Head of caudate nucleus (tissue), 42 donors: ENCODE measurements at places on chromosomes 12 and 14.
A peak's percentile ranks its signal among the peaks of the same experiment; 100 is the strongest.

DNA sequence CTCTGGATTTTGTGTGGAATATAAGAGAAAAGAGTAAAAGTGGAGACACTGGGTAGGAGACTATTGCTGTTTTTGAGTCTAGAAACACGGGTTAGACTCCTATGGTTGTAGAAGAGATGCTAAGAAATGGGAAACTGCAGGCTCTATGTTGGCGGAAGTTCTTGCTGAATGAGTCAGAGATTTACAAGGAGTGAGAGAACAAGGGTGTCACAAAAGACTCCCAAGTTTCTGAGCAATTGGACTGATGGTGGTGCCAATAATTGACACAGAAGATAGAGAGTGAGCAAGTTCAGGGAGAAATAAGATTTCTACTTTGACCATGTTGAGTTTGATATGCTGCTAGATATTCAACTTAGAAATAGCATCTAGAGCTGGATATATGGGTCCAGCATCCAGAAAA is 2.6 kb upstream of the PRKD1 start:
- no peak for DNase-seq

GRCh38 chr12:2999265-2999841 is 40.2 kb downstream of the TEAD4 start:
- DNase-seq = no peak

DNA sequence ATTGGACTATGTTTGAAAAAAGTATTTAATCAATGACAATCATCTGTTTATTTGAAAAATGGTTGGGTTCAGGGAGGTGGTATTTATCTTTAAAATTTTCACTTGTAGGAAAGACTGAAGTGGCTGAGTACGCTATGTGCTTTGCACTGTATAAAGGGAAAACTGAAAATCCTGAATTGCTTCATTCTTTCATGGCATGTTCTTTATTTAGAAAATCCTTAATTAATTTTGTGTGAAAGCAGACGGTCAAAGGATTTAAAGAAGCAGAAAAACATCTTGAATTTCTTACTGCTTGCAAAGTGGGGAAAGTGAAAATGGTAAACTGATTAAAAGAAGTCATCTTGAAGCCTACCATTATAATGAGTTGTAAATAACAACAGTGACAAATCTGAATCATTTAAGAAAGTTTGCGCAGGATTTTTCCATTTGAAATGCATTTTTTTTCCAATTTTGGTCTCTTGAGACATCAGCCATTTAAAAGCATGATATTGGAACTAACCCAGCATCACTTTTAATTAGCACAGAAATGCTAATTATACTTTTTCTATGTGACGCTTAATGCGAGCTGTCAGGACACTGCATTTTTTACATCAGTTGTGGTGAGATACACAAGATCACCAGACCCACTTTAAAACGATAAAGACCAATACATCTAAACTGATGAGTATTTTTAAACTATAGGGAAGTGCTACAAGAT is 169.0 kb downstream of the NEDD1 start:
- no peak for DNase-seq

GRCh38 chr12:16857456-16857923 is 251.5 kb upstream of the LMO3 start:
- DNase-seq = no peak

GRCh38 chr14:36771028-36771640 is 109.5 kb downstream of the PAX9 start:
- DNase-seq = no peak

DNA sequence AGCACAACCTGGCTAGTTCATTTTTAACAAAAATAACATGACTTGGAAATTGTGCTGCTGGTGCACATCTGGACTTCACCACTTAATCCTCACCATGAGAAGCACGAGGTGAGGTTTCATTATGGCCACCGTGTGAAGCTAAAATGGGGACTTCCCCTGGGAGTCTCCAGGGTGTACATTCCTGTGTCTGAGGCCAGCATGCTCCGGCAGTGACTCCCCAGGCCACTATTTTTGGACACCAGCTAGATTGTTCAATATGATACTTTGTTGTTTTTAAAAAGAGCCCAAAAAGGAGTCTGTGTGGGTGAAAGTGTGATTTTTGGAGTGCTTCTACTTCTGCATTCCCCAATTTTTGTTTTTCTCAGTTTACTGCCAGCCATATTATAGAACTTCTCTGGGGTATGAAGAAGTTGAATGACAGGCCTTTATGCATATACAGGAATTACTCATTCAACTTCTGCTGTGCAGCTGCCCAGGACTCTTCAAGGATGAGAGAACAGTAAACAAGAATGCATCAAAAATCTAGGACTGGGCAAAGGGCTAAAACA is 16.9 kb upstream of the AICDA start:
- no peak for DNase-seq

DNA sequence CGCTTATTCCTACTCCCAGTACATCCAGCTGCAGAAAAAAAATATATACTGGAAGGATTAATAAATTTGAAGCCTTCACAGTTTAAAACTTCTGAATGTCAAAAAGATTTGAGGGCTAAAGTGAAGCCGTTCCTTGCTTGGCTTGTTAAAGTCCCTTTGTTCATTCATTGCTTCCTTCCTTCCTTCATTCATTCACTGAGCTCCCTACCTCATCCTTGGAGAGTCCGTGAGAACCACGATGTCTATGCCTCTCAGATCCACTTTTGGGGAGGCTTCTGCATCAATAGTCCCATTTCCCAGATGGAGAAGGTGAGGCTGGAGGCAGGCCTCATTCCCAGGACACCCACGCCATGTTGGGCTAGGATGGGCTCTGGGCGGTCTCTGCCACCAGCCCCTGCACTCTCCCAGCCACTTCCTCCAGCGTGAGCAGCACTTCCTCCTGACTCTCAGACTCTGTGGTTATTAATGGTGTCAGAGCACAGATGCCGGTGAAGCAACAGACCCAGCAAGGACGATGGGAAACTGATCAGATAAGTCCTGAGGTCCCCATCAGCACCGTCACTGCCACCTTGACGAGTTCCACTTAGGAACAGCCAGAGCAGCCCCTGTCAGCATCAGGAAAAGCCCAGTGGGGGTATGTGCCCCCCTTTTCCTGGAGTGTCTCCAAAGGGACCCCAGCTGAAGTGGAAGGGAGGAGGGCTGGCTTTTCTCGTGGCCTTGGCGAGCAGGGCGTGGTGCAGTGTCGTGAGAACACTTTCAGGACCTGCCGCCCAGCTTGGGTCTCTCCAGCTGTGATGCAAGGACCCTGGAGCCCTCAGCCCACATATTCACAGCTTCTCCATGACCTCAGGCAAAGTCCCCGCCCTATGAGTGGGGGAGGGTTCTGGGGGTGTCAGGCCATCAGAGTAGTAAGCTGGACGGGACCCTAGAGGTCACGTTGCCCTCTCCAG is 21.2 kb downstream of the ASB2 start:
- peak; percentile 19 for DNase-seq

GRCh38 chr12:62166525-62166924 is 93.7 kb upstream of the USP15 start:
- DNase-seq = no peak

- DNase-seq = no peak
Observed at GRCh38 chr14:86221000-86221399, 691.1 kb downstream of the FLRT2 start.

GRCh38 chr12:99027055-99027393 is 381.9 kb downstream of the APAF1 start:
- DNase-seq = no peak

GRCh38 chr12:59859171-59859510 is 263.3 kb downstream of the SLC16A7 start:
- no peak for DNase-seq

DNA sequence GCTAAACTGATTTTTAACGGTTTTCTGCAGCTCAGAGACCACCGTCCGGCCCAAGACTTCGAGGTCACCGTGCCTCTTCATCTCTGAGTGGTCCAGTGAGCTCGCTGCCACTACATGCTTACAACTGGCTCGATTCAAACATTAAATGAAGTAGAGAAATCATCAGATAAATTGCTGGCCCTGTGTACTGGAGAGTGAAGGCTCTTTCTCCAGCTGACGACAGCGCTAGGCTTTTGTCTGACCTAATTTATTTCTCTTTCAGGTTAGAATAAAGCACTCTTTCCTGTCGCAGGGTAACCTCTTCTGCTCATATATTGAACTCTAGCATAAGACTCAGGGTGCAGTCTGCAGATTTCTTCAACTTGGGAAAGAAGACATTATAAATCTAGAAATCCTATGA is 6.4 kb downstream of the BCL11B start:
- no peak for DNase-seq
